ENCODE measurements at places on chromosomes 11 and 22. TPM values are rescaled to one million over a fixed set of nuclear protein-coding genes. Genes with fewer than 3 reads are reported as not detected.

The POU2AF1 gene
- total RNA-seq: 0.46 TPM

The RFPL1 gene
- not detected for total RNA-seq

The CCDC87 gene
- 1.2 TPM for total RNA-seq

The KCNJ5 gene
- total RNA-seq: 4.4 TPM

The BIRC2 gene
- 110 TPM for total RNA-seq

The GRIK4 gene
- total RNA-seq: 8.5 TPM

The GRK3 gene
- total RNA-seq: 42.4 TPM

The OR51D1 gene
- total RNA-seq: not detected

The SMIM35 gene
- under 0.01 TPM for total RNA-seq

The A4GALT gene
- total RNA-seq: 0.92 TPM

The MTMR2 gene
- total RNA-seq: 37.4 TPM

The ANO9 gene
- not detected for total RNA-seq

The BTBD18 gene
- total RNA-seq: not detected

The SAA4 gene
- not detected for total RNA-seq

The F2 gene
- total RNA-seq: not detected

All from diencephalon (tissue), 1 donor.